ENCODE measurements at places on chromosomes 16 and 17. TPM values are rescaled to one million over a fixed set of nuclear protein-coding genes. Genes with fewer than 3 reads are reported as not detected.

CTF1 gene
- not detected for polyA plus RNA-seq

ALDH3A1 gene
- not detected for polyA plus RNA-seq

KIAA0513 gene
- polyA plus RNA-seq = 1.1 TPM

PRKCB gene
- polyA plus RNA-seq = 181 TPM

PRCD gene
- 24.4 TPM for polyA plus RNA-seq

CSH1 gene
- polyA plus RNA-seq = not detected

SLC22A31 gene
- not detected for polyA plus RNA-seq

CES1 gene
- polyA plus RNA-seq = 0.43 TPM

SMTNL2 gene
- polyA plus RNA-seq = not detected

MYADML2 gene
- polyA plus RNA-seq = not detected

NRN1L gene
- 0.95 TPM for polyA plus RNA-seq

CLEC18B gene
- not detected for polyA plus RNA-seq

RND2 gene
- 0.05 TPM for polyA plus RNA-seq

RCVRN gene
- not detected for polyA plus RNA-seq

ALOXE3 gene
- polyA plus RNA-seq = not detected

FAM171A2 gene
- 0.06 TPM for polyA plus RNA-seq

PLCG2 gene
- 123 TPM for polyA plus RNA-seq

RAB26 gene
- 0.41 TPM for polyA plus RNA-seq

MMP28 gene
- 0.49 TPM for polyA plus RNA-seq

KRT12 gene
- not detected for polyA plus RNA-seq

SAMD14 gene
- 0.15 TPM for polyA plus RNA-seq

DHRS7C gene
- polyA plus RNA-seq = not detected

EFCAB5 gene
- polyA plus RNA-seq = not detected

GDPD3 gene
- not detected for polyA plus RNA-seq

EVI2B gene
- 192 TPM for polyA plus RNA-seq

ADAP2 gene
- polyA plus RNA-seq = 5.0 TPM

GSG1L2 gene
- polyA plus RNA-seq = not detected

PMP22 gene
- polyA plus RNA-seq = not detected

DOC2A gene
- polyA plus RNA-seq = not detected

MTSS2 gene
- 0.06 TPM for polyA plus RNA-seq

RUSF1 gene
- 19.8 TPM for polyA plus RNA-seq

TLE7 gene
- not detected for polyA plus RNA-seq

SMIM5 gene
- polyA plus RNA-seq = 0.36 TPM

KCNH4 gene
- polyA plus RNA-seq = not detected

IQCK gene
- 3.4 TPM for polyA plus RNA-seq

PYCARD gene
- 130 TPM for polyA plus RNA-seq

BAIAP2 gene
- polyA plus RNA-seq = 0.48 TPM

KRTAP9-9 gene
- polyA plus RNA-seq = not detected

NGFR gene
- not detected for polyA plus RNA-seq

GJD3 gene
- polyA plus RNA-seq = not detected

GLIS2 gene
- polyA plus RNA-seq = not detected

ATP1B2 gene
- not detected for polyA plus RNA-seq

C16orf46 gene
- polyA plus RNA-seq = not detected

ZG16B gene
- polyA plus RNA-seq = not detected

KLHL10 gene
- polyA plus RNA-seq = 0.16 TPM

PIPOX gene
- polyA plus RNA-seq = 0.15 TPM

C17orf67 gene
- polyA plus RNA-seq = 2.1 TPM

CRYM gene
- polyA plus RNA-seq = not detected

EPX gene
- polyA plus RNA-seq = not detected

KRTAP16-1 gene
- polyA plus RNA-seq = not detected

NFAT5 gene
- 9.5 TPM for polyA plus RNA-seq

ASGR2 gene
- polyA plus RNA-seq = 0.60 TPM
